ENCODE measurements at places on chromosomes 12 and 14.

DNA sequence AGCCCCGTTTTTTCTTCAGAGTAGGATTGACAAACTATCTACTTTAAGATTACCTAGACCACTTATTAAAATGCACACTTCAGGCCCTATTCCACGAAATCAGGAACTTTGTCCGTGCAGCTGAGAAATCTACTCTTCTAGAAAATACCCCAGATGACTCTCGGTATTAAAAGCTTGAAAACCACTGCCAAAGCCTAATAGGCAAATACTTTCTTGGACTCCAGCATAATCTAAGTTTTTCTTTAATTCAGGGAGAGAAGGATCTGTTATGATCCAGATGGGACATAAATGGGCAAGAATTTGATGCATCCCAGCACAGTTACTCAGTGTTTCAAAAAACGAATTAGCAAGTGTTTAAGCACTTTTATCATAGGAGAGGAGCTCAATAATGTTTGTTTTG lies 94.5 kb downstream of the TMX1 start:
- H3K36me3 ChIP-seq, result no peaks in the 10 kb centered on the region
- no peak overlapping the region for H3K4me3 ChIP-seq
- H3K4me1 ChIP-seq, result no peaks in the 10 kb centered on the region
- H3K27ac ChIP-seq, result no peak overlapping the region
- no peak for DNase-seq

GRCh38 chr14:69652942-69653684 lies 41.7 kb downstream of the SUSD6 start:
- H3K4me1 ChIP-seq, result peaks cover 73% of the 10 kb centered on the region
- no peaks in the 10 kb centered on the region for H3K27me3 ChIP-seq
- H3K36me3 ChIP-seq, result peaks cover 6% of the 10 kb centered on the region
- DNase-seq, result no peak

- peaks cover 24% of the 10 kb centered on the region for H3K4me1 ChIP-seq
- no peaks in the 10 kb centered on the region for H3K27me3 ChIP-seq
- peaks cover 27% of the 10 kb centered on the region for H3K36me3 ChIP-seq
- no peak overlapping the region for H3K27ac ChIP-seq
- DNase-seq, result peak; percentile 29
Observed at GRCh38 chr14:89283327-89284060, 133.5 kb downstream of the FOXN3 start.

- no peak overlapping the region for H3K27ac ChIP-seq
- H3K27me3 ChIP-seq, result no peaks in the 10 kb centered on the region
- H3K4me1 ChIP-seq, result peaks cover 21% of the 10 kb centered on the region
- no peak overlapping the region for H3K4me3 ChIP-seq
Observed at GRCh38 chr14:74684434-74684833, 28.4 kb downstream of the AREL1 start.

Measured in activated naive CD4-positive, alpha-beta T cell treated with anti-CD3 and anti-CD28 coated beads, Interleukin-2, amount 10 ng/mL, durations not matched to agents 7 days and 5 days (primary cell).